Suppressor macrophage treated with lipopolysaccharide for 1 hour (primary cell): ENCODE measurements at places on chromosomes 6 and 20.

GRCh38 chr6:126664271-126664670, 324.4 kb downstream of the CENPW start:
- no peak for DNase-seq

DNA sequence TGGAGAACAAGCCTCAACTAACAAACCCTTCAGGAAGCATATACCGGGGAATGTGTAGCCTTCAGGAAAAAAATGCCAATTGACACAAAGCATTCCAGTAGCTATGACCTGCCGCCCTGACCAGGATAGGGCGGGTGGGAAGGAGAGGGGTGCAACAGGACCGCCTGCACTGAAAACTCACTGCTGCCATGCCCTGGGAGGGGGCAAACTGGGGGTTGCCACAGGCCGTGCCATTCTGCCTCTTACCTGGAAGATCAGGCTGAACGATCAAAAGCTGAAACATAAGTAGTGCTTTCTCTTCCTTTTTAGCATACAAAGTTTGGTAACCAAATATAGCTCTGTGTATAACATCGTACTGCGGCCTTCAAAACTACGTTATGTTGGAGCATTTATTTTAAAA, 21.7 kb downstream of the NR2E1 start:
- DNase-seq = no peak

DNA sequence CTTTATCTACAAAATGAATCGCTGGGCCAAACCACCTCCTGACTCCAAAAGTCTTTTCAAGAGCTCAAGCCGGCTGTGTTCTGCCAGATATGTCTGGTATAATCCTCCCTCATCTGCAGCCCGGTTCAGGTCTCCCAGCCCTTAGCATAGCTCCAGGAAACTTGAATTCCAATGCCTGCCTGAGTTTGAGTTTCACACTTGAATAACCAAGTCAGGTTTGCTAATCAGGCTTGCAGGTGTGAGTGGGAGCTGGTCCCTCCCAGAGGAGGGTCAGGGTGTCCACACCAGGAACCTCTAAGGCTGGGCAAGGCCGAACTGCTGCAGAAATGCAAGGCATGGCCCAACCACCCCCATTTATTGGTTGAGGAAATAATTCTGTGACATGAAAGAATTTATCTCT, 96.6 kb downstream of the TMEM242 start:
- DNase-seq = no peak

DNA sequence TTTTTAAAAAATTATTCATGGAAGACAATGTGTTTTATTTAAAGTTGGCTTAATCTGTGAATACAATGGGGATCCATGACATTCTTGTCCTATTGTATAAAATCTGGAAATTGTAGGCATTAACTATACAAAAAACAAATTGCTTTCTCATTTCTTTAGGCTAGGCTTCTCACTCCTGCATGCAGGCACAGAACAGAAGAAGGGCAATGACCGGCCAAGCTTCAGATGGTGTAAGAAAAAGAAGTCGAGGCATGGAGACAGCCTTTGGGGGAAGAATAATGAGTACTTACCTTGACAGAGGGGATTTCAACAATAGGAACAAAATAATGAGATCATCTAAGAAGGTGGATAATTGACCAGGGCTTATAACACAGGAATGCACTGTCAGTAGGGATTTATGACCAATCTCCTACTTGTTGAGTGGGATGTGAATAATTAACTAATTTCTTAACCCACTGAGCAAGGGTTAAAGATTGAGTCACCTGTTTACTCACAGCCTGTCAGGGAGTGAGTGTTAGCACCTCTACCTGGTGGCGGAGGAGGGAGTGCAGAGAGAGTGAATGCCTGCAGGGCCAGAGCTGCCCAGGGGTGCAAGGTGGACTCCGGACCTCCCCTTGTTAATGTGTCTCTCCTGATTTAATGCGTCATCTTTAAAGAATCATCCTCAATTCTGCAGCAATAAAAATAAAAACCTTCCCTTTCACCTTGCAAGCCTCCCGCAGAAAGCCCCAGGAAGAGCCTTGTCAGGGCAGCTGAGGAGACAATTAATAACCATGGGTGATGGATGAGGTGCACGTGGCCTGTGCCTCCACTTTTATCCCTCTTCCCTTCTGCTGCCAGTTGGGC, 3.9 kb downstream of the SLC22A2 start:
- DNase-seq = no peak

DNA sequence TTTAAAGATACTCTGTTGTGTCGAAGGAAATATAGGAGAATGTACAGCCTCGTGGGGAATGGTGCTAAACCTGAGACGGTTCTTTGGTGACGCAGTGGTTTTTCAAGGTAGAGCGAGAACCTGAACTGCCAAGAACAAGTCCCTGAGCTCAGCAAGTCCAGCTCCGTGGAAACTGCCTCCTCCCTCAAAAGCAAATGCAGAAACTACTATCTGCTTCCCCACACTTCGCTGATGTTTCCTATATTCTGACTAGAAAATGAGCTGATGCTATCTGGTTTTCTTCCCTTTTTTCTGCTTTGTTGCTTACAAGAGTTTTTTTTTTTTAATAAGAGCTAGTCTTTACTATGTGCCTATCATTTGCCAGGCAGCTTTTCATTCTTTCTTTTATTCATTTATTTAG, 85.3 kb upstream of the LY86 start:
- DNase-seq = peak; percentile 47

DNA sequence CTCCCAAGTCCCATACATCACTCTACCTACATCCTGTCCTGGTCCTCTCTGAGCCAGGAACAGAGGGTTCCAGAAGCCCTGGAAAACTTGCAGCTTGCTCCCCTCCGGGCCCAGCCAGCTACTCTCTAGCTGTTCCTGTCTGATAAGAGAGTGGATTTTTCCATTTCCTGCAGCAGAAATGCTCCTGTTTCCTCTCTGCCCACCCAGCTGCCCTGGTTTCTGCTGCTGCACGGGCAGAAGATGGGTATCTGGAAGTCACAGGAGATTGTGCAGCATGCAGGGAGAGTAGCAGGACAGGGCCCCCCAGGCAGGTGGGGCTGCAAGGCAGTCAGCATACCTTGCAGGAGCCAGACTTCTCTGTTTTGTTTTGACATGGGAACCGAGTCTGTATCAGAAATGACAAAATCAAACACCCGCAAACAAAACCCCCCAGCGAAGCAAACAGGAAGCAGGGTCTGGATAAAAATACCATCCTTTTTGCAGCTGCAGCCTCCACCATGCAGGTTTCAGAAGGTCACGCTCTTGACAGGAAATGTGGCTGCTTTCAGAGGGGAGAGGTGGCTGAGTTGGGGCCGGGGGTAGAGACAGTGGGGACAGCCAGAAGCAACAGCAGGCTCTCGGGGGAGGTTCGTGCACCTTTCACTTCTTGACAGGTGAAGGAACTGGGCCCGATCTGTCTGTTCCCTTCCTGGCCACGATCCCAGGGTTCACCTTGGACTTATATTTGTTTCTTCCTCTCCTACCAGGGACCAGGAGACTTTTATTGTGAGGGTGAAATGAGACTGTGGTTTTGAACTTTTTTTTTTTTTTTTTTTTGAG, 50.8 kb upstream of the FAM83D start:
- DNase-seq = no peak

GRCh38 chr6:133768656-133769295, 120.1 kb upstream of the TCF21 start:
- no peak for DNase-seq

DNA sequence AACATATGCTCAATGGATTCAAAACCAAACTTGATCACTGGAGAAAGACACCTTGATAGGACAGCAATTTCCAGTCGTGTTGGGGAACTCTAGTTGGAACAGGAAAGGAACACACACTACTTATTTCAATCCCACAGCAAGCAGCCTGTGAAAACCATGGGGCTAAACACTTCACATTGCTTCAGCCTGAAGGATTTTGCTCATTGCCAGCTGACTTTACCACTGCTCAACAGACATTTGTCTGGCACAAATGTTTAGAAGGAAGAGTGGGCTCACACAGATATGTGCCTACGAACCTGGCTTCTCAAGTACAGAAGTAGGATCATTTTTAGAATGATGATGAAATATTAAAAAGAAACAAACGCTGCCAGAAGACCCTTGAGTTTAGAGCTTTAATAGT, 598.1 kb downstream of the PHF3 start:
- DNase-seq = no peak

DNA sequence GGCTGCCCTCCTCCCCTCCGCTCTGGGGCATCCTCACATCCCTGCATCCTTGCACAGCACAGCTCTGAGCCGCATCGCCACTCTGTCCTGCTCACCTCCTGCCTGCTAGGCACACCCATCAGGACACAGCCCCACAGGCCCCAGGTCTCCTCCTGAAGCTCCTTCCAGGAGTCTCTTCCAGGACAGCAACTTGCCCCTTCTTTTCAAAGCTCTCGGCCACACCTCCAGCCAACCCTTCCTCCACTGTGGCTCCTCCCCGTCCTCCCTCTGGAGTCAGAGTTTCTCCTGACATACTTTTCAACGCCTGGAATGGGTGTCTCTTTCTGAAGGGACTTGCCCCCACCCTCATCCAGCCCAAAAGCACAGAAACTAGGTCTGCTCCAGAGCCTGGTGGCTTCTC, 77.3 kb downstream of the SLC23A2 start:
- no peak for DNase-seq

- DNase-seq = no peak
Observed at GRCh38 chr6:43976706-43977403, 150.4 kb downstream of the MRPL14 start.

GRCh38 chr6:143536461-143536865, 24.9 kb upstream of the FUCA2 start:
- DNase-seq = peak; percentile 68

- DNase-seq = peak; percentile 46
Observed at GRCh38 chr6:152952866-152953509, 29.9 kb downstream of the FBXO5 start.

GRCh38 chr6:50819466-50819903, 814 bp downstream of the TFAP2B start:
- DNase-seq = no peak

DNA sequence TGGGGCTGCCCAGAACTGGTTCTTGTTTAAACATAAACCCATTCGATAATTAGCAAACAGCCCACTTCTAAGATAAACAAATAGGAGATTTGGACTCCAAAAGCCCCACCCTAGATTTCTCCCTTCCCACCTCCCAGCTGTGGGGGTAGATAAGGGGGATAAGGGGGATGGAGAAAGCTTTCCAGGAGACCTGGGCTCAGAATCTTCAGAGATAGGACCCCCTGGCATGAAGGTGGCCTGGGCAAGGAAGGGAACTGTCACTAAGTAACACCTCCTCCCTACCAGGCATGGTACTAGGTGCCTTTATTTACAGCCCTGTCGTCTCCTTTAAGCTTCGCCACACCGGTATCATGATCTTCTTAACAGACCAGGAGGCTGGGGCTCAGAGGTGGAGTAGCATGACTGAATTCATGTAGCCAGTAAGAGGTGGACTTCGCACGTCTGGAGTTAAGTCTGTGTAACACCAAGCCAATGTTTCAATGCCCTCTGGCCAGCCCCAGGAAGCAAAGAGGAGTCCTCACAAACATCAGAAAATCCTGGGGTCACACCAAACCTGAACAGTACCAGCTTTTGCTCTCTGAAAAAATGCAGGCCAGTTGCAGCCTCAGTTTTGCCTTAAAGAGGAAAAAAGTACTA, 4.6 kb downstream of the SDC4 start:
- no peak for DNase-seq

DNA sequence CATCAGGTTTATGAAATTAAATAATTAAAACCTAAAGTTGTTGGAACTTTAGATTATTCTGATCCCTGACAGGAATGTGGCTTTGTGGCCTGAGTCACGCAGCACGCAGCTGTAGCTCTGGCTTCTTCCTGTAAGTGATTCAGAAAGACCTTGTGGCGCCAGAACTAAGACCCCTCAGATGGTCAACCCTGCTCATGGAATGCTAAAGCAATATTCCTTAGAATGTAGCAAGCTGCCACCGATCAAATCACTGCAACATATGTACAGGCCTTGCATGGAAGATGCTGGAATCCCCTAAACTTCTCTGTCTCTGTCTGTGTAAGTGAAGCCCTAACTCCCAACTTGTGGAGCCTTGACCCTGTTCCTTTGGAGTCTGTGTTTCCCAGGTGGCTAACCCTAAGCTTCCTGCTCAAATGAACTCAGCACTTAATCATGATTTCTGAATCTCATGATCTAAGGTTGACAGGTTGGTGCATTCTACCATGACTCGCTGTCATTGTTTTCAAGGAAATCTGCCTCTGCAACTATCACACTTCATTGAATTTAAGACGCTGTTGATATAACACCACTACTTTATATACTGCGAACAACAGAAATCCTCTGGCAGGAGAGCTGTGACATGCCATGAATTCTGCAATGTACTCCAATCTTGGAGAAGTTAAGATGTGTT, 111.2 kb upstream of the CST7 start:
- no peak for DNase-seq

- peak; percentile 80 for DNase-seq
Observed at GRCh38 chr6:36615018-36615761, 21.0 kb downstream of the SRSF3 start.

DNA sequence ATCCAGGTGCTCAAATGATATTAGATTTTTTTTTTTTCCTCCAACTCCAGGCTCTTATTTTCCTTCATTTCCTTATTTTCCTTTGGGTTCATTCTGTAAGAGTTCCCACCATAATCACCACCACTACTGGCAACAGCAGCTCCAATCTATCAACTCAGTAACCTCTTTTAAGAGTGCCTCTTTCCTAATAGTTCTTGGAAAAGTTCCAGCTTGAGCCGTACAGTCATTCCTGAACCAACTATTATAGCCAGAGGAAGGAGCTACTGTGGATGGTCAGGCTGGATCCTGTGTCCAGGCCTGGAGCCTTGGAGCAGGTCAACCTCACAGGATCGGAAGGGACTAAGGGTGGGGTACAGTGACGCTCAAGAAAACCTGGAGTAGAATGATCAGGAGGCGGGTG, 4.2 kb upstream of the ANGPT4 start:
- DNase-seq = peak; percentile 37

DNA sequence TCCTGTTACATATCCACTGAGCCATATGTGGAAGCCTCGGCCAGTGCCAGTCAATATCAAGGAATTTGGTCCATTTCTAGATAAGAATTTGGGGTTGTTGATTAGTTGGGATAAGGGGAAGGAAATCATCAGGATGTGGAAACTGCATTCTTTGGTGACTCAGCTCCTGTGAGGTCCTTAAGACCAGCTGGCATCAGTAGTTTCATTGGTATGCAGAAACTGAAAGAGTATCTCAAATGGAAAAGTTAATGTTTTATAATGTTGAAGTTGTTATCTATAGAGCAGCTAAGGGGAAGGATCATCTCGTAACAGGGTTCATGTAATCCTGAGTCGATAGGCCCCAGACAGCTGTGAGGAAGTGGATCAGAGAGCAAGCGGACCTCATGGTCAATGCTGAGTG, 87.9 kb upstream of the PRND start:
- DNase-seq = peak; percentile 64

GRCh38 chr6:148170286-148170685, 172.4 kb upstream of the SASH1 start:
- no peak for DNase-seq

DNA sequence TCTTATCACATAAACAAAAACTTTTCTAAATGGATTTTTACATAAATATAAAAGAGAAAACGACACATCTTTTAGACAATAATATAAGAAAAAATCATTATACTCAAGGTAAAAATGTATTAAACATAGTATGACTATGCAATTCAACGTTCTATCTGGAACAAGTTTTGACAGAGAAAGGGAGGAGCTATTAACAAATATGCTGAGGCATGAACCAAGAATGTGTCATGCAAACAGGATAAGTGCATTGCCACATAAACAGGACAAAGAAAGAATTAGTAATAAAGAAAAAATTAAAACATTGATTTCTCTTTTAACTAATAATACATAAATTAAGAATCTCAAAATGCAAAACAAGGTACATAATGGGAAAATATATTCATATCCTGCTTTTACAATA, 1353.4 kb upstream of the GJE1 start:
- DNase-seq = no peak
